ENCODE measurements at places on chromosomes 2 and 18.

DNA sequence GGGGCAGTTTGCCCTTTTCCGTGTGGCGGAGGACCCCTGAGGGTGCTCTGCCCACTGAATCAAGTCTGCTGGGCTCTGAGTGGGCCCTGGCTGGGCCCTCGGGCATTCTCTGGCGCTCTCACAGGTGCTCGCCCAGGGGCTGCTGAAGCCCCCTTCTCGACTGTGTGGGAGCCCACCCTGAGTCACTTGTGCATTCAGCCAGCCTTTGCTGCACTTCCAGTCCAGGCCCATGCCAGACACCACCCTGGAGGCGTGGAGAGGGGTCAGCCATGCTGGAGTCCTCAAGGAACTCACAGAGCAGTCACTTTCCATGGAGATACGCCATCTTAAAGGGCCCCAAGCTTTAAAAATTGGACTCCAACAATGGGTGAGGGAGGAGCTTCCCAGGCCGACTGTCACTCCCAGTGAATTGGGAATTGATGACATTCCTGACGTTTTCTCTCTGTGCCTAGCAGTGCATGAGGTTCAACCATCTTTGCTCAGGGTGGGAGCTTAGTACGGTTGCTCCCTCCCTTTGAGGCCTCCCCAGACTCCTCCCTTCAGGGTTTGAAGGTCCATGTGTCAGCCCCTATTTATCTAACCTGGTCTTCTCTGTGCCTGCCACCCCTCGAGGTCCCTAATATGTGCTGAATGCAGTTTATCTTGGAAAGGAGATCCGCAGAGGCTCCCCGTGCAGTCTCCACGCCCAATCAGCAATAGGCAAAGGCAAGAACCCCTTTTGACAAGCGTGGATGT is 71.8 kb upstream of the HS6ST1 start:
- DNase-seq, result no peak

DNA sequence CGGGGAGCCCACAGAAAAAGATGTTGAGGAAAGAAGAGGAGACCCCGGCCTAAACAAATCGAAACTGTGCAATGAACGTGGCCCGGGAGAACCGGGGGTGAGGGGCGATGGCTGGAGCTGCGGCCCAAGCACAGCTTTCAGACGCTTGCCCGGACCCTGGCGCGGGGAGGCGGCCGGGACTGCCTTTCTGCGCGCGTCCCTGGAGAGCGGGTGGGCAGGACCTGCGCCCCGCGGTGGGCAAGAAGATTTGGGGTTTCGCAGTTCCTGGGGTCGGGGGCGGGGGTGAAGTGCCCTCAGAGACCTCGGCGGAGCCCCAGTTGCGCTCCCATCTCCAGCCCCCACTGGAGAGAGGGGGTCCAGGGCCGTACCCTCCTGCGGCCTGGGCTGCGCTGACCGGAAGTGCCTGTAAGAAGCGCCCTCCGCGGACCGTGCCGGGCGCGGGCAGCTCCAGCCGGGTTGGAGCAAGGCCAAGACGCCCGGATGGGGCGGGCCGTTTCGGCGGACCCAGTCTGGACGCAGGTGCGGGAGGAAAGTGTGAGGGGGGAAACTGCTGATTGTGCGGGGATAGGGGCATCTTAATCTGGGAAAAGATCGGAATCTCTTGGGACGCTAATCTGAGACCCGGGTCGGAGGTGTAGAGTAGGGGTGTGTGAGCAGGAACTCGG is 11.6 kb downstream of the EN1 start:
- no peak for DNase-seq

DNA sequence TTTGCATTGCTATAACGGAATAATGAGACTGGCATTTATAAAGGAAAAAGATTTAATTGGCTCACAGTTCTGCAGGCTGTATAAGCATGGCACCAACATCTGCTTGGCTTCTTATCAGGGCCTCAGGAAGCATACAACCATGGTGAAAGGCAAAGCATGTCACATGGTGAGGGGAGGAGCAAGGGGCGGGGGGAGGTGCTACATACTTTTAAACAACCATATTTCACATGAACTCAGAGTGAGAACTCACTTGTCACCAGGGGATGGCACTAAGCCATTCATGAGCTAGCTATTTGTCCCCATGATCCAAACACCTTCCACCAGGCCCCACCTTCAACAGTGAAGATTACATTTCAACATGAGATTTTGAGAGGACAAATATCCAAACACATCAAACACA is 188.7 kb downstream of the MBD5 start:
- no peak for DNase-seq

DNA sequence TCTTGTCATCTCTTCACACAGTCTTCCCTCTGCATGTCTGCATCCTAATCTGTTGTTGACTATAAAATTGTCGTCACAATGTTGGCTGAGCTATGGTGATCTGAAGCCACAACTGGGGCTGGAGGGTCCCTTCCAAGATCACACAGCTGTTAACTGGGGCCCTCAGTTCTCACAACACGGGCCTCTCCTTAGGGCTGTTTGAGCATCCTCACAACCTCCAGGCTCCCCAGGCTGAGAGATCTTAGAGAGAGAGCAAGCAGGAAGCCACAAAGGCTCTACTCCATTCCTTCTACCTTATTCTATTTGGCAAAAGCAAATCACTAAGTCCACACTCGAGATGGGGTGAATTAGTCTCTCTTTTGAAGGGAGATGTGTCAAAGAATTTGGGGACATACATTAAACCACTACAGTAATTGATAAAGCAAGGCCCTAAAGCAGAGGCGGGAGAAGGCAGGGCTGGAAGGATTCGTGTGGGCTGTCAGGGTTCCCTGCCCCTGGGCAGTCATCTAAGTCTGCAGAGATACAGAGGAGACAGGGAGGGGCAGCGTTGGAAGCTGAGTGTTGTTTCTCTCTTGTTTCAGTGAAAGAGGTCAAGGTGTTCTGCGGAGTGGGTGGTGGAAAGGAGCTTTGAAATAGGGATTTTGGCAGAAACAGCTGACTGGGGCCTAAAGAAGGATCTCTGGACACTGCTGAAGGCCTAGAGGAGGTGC is 15.9 kb downstream of the MYO7B start:
- DNase-seq, result no peak

GRCh38 chr18:74774486-74774885 is 176.8 kb downstream of the ZNF407 start:
- DNase-seq, result no peak

- no peak for DNase-seq
Observed at GRCh38 chr2:16311521-16312440, 353.9 kb downstream of the CYRIA start.

- DNase-seq, result no peak
Observed at GRCh38 chr2:134657650-134658250, 61.0 kb downstream of the TMEM163 start.

- no peak for DNase-seq
Observed at GRCh38 chr2:181305301-181306123, 151.7 kb upstream of the ITGA4 start.

Measured in stimulated activated CD8-positive, alpha-beta memory T cell treated with anti-CD3 and anti-CD28 coated beads, Interleukin-7, amount 100 ng/mL, for 1 hour (primary cell).